ENCODE measurements at places on chromosomes 6 and 20. TPM values are rescaled to one million over a fixed set of nuclear protein-coding genes. Genes with fewer than 3 reads are reported as not detected.

Gene C6orf58
- not detected for total RNA-seq

Gene NR2E1
- not detected for total RNA-seq

Gene SSTR4
- total RNA-seq, result not detected

Gene PRR18
- not detected for total RNA-seq

Gene DNAH8
- not detected for total RNA-seq

Gene RPP40
- total RNA-seq, result 13.4 TPM

Gene FAM83B
- 0.15 TPM for total RNA-seq

Gene KAT14
- 8.6 TPM for total RNA-seq

Gene OPN5
- not detected for total RNA-seq

Gene IL17F
- total RNA-seq, result not detected

Gene PHF10
- total RNA-seq, result 7.9 TPM

Gene VSX1
- total RNA-seq, result not detected

Gene TTLL9
- not detected for total RNA-seq

Gene AKAP12
- 43.4 TPM for total RNA-seq

Gene TCP11
- 0.15 TPM for total RNA-seq
